ENCODE measurements at places on chromosomes 12 and 14. TPM values are rescaled to one million over a fixed set of nuclear protein-coding genes. Genes with fewer than 3 reads are reported as not detected.

The CLEC4A gene
- 1.2 TPM for total RNA-seq

The SMIM41 gene
- not detected for total RNA-seq

The B3GNT4 gene
- 2.3 TPM for total RNA-seq

The KRT6A gene
- total RNA-seq = not detected

The TMEM132C gene
- not detected for total RNA-seq

The RASSF8 gene
- total RNA-seq = 0.29 TPM

The ZNF385A gene
- total RNA-seq = 1.3 TPM

The DLGAP5 gene
- total RNA-seq = 97.9 TPM

The UNC79 gene
- total RNA-seq = not detected

The APOF gene
- total RNA-seq = not detected

The KRT83 gene
- not detected for total RNA-seq

The CDCA4 gene
- total RNA-seq = 63.4 TPM

The SAMD15 gene
- 0.38 TPM for total RNA-seq
